ENCODE measurements at places on chromosomes 1 and 21. TPM values are rescaled to one million over a fixed set of nuclear protein-coding genes. Genes with fewer than 3 reads are reported as not detected.

DNA sequence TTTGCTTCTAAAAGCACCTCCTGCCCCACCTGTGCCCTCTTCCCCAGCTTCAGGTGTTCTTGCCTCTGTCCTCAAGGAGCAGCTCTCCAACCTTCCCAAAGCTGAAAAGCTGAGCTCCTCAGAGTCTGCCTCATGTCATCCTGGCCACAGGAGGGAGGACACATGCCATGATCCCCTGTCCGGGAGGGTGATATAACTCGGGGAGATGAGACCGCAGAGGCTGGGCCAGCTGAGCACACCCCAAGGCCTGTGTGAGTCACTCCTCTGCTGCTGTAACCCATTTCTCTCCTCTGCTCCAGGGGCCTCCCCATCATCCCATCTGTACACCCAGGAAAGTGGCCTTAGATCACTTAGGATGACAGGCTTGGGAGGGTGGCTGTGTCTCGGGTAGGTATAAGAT is 49.8 kb downstream of the EPHB2 start:
- no peak for DNase-seq

DNA sequence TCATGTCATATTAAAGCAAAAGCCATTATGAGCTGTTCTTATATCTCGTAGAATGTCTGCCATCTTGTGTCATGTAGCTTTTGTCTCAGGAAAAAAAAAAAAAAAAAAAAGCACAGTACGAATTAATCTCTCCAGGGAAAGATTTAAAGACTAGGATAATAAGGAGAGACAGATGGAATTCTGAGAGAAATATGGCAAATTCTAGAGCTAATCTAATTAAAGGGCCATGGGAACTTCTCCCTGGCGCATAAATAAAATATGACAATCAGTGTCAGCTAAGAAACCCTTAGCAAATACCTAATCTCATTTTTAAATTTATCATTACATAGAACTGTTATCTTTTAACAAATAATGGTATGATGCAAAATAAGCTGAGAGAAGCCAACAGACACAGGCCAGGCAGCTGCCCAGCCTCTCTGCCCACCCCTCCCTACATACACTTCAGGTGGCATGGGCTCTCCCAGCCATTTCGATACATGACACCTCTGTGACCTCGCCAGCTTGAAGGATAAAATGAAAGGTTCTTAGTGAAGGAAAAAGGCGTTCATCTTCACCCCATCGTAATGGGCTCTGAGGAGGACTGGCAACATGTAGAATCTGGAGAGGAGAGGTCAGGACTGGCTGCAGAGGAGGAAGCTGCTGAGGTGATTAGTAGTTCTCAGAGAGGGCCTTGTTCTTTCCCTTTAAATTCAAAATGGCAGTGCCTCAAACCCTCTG is 39.8 kb downstream of the DISC1 start:
- no peak for DNase-seq

DNA sequence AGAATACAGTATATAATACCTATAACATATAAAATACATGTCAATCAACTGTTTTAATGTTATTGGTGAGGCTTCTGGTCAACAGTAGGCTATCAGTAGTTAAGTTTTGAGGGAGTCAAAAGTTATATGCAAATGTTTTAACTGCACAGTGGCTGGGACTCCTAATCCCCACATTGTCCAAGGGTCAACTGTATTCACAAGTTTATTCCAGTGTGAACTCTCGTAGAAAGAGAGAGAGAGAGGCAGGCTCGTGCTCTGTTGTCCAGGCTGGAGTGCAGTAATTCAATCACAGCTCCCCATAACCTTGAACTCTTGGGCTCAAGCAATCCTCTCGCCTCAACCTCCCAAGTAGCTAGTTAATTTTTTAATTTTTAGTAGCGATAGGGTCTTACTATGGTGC is 66.0 kb downstream of the NRIP1 start:
- DNase-seq, result no peak

DNA sequence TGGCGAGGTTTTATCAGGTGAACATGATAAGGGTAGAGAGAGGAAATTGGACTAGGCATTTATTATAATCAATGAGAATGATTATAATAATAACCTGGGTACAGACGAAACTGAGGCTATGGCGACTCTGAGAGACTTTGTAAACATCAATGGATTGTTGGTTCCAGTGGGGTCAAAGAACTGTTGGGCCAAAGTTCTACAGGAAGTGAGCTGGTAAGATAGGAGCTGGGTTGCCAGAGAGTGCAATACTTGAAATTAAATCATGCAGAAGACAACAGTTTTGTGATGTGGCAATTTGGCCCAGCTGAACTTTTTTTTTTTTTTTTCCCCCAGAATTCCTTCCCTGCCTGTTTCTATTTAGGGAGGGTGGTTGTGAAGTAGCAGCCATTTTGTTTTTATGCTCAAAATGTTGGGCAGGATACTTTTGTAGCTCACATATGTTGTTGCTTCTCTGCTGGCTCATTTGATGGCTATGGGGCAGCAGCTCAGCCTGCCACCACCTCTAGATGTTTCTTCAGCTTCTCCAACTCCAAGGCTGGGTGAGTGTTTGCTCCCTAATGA is 286.5 kb upstream of the B3GALT2 start:
- DNase-seq, result no peak

DNA sequence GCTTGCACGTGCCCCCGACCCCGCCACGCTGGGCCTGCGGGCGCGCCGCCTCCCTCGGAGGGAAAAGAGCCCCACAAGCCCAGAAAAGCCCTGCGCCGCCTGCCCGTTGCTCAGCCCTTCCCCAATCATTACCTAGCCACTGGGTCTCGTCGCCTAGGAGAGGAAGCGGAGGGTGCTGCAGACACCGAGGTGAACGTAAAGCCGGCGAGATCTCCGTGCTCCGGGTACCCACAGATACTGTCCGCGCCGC is at the start of gene ENO1:
Gene ENO1 (minus strand): TSS at position 239 of the 250 bp plus-strand sequence. CDS start 3,778 bp downstream, outside the sequence.
- DNase-seq, result no peak

DNA sequence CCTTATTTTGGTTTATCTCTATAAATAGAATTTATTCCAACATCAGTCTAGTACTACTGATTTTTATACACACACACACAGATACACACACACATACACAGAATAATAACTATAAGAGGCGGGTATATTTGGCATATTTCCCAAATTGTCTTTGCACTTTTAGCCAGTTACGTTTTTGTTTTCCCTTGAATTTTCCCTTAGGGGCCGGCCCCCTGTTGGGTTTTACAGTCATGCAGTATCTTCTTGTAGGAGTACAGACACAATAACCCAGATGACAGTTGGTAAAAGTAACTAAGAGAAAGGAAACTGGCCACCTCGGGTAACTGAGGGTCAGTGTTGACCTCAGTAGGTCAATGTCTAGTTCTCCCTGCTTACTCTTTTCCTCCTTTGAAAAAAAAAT is 50.9 kb downstream of the DISP1 start:
- DNase-seq, result no peak

DNA sequence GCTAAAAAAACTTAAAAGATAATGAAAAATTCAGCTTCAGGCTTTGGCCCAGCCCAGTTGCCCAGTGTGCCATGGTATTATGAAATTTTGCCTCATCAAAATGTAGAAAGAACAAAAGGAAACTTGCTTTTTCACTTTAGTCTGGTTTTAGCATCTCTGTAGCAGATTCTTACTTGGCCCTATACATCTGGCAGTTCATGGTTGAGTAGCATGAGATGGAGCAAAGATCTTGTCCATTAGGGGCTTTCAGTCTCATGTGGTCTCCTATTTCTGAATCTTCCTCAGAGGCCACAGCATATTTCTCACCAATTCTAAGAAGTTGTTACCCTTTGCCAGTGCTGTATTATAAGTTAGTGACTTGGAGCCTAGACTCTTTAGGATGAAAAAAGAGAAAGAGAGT is 58.5 kb downstream of the ATP2B4 start:
- no peak for DNase-seq

DNA sequence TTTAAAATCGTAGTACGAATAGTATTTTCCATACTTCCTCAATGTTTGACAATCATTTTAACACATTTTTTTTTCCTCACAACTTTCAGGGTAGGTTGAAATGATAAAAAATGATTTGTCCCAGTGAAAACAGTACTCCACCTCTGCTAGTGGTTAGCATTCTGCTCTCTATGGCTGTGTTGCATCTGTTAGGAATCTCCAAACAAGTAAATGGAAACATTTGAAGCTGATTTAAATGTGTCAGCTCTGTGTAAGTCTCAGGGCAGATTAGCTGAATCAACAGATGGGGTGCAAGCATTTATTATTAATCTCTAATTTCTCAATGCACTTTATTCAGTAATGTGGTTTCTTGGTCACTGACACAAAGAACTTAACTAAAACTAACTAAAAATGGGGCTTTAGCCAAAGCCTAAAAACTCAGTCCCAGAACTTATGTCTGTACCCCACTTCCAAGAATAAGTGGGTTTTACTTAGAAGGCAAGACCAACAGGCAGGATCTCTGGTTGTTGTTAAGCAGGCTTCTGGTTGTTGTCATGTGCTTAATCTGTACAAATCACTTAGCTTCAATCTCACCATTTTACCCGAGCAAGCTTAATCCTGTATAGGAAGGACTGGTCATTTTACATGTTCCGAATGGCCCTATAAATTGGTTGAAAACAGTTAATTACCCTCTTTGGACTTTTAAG is 67.8 kb downstream of the PRRX1 start:
- no peak for DNase-seq

DNA sequence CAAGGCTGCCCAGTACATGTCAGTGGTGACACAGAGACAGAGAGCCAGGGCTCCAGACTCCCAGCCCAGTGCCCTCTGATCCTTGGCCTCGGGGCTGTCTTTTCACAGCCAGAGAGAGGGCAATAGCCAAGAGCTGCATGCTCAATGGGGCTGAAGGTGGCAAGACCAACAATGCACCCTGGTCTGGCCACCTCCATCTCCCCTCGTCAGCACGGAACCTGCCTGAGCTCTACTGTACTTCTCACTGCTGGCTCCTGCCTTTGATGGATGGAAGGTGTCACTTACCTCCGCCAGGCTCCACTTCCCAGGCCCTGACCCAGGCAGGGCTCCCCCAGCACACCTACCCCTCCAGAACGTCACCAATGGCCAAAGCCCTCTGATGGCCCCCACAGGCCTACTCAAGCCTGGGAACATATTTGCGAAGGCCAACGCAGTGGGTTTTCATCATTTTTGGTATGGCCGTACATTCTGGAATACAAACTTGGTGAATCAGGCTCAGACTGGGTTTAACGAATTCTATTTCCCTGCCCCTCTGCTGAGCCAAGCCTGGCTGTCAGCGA is 88.1 kb downstream of the DMRTB1 start:
- no peak for DNase-seq

- DNase-seq, result no peak
Observed at GRCh38 chr1:95179205-95179986, 54.6 kb upstream of the RWDD3 start.

TEDDM1 gene
- not detected for total RNA-seq

EFCAB14 gene
- total RNA-seq, result 155 TPM
